Activated T-cell treated with anti-CD3 and anti-CD28 coated beads for 1 hour (primary cell): ENCODE measurements at places on chromosomes 3 and 15.
A peak's percentile ranks its signal among the peaks of the same experiment; 100 is the strongest.

GRCh38 chr15:40282869-40283614 lies at the start of gene ANKRD63:
Gene ANKRD63, minus strand, starts transcription at chr15:40283064. Its CDS starts 478 bp downstream, at chr15:40282586.
- DNase-seq: peak; percentile 11

GRCh38 chr15:38049891-38050290 lies 115.5 kb downstream of the TMCO5A start:
- no peak for DNase-seq

DNA sequence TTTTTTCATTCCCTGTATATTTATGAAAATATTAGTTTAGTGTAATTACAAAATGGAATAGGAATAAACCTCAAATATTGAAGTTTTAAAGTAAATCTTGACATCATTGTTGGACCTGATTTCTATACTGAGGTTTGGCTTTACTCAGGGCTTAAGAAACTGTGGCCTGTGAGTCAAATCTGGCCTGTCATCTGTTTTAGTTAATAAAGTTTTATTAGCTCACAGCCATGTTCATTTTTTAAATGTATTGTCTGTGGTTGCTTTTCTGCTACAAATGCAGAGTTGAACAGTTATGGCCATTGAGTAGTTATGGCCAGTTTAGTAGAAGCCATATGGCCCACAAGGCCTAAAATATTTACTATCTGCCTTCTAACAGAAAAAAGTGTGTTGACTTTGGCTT lies 80.7 kb downstream of the DIPK2A start:
- no peak for DNase-seq

DNA sequence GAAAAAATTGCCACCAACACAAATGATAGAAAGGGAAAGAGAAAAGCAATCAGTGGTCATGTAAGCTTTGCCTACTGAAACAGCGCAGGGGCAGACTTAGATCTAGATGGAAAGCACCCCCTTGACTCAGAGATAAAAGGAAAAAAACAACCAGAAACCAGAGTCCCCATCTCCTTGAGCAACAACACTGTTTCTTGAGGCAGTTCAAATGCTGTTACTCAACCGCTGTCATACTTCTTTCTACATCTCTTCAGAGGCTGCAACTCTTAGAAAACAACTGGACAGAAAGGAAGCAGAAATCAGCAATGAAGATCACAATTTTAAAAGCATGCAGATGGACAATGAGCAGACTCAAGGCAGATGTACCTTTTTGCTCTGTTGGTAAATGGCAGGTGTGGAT lies 36.5 kb downstream of the FSIP1 start:
- DNase-seq: no peak

- DNase-seq: no peak
Observed at GRCh38 chr15:88029696-88030095, 226.8 kb downstream of the NTRK3 start.

DNA sequence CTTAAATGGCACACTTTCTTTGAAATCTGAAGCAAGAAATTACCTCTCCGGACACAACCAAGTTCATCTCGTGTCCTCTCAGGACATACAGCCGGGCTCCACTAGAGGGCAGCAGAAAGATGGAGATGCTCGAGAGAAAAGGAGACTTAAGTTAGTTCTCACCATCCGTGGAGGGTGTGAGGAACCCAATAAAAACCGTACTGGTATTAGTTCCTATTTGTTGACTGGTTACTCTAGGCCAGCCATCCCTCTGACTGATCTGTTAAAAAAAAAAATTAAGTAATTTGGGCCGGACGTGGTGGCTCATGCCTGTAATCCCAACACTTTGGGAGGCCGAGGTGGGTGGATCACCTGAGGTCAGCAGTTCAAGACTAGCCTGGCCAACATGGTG lies 7.9 kb upstream of the CYP11A1 start:
- DNase-seq: peak; percentile 78
